ENCODE measurements at places on chromosomes 6 and 20.
A peak's percentile ranks its signal among the peaks of the same experiment; 100 is the strongest.

DNA sequence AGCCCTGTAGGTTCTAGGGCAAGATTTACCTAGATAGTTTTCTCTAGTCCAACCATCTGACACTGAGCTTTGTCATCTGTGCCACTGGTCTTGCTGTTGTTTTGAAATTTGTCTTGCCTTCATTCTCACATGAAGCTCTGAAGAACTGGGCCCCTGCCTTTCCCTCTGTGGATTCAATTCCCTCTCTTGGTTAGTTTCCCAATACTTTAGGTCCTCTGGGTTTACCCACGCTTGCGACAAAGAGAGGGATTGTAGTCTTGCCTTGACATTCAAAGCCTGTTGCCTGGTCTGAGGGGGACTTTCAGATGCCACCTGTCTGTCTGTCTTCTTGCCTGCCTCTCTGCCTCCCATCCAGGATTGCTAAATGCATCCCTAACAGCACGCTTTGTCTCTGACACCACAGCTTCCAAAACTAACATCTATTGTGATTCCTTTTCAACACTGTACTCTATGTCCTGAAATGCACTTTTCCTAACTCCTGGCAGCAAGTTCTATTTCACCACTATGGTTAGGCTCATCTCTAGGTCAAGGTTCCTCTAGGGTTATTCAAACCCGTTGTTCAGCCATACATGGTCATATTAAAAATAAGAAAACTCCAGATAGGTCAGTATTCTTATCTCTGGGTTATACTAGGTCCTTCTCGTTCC lies 25.5 kb upstream of the MANEA start:
- DNase-seq = no peak

- DNase-seq = peak; percentile 18
Observed at GRCh38 chr6:10381133-10381829, 33.6 kb downstream of the TFAP2A start.

DNA sequence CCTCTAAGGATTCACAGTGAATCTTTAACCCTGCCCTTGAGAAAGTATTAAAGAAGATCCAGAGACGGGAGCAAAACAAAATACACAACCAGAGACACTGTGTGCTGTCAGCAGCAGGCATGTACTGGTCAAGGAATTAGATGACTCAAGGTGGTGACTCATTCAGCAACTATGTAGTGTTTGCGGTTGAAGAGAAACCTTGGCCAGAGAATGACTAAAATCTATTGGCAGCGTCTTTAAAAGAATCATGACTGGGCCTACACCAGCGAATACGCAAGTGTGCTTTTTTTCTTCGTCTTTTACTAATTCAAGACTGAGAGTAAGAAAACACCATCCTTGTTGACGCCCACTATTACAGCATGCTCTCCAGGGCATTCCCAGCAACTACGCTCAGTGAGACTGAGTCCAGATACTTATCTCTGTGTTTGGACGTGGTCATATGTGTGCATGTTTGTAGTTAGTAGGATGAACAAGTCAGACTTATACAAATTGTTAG lies 72.4 kb upstream of the BACH2 start:
- peak; percentile 18 for DNase-seq

DNA sequence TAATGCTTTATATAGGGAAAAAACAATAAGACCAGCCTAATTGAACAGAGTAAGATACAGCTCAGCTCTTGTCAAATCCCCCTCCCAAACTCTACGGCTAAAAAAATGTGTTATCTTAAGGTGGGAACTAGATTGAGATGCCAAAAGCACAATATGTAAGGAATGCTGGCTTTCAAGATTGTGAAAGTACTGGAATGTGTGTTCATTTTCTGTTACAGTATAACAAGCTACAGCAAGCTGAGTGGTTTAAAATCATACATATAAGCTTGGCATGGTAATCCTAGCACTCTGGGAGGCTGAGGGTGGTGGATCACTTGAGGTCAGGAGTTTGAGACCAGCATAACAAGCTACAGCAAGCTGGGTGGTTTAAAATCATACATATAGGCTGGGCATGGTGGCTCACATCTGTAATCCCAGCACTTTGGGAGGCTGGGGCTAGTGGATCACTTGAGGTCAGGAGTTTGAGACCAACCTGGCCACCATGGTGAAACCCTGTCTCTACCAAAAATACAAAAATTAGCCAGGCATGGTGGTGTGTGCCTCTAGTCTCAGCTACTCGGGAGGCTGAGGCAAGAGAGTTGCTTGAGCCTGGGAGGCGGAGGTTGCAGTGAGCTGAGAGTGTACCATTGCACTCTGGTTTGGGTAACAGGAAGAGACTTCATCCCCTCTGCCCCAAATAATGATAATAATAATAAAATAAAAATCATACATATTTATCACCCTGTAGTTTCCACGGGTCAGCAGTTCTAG lies 297.7 kb downstream of the DOK5 start:
- no peak for DNase-seq

DNA sequence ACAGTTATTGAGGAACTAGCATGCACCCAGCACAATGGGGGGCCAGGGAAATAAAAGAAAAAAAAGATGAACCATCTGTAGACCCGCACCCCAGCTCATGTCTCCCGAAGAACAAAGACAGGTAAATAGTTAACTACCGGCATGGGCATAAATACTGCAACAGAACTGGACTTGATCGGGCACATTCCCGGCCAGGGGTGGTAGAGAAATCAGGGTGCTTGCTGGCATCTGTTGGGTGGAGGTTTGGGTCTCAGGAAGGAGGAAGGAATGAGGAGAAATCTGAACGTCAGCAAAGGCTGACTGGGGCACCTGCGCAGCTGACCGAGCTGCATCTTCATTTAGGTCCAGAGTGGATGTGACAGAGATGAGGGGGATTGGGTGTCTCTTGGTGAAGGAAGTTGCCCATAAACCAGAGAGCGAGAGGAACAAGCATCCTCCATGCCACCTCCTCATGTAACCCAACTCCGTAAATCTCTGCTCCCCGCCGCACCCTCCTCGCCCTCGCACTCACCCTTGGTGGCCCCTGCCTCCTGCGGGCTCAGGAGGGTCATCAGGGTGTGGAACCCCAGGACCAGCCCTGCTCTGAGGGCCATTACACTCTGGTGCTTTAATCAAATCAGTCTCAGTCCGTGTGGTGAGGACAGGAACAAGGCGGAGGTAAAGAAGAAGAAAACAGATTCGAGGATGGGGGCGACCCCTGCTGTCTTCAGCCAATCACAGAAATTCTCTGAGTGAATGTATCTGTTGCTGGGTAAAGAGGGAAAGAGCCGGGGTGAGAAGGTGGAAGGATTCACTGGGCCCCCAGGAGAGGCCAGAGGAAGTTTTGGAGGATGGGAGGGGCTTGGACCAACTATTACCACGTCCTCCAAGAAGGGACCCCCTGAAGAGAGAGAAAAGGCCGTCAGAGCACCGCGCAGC lies at the start of gene HLA-DOA:
Gene HLA-DOA, minus strand, starts transcription at position 648 of the 918 bp plus-strand sequence.
- peak; percentile 43 for DNase-seq

DNA sequence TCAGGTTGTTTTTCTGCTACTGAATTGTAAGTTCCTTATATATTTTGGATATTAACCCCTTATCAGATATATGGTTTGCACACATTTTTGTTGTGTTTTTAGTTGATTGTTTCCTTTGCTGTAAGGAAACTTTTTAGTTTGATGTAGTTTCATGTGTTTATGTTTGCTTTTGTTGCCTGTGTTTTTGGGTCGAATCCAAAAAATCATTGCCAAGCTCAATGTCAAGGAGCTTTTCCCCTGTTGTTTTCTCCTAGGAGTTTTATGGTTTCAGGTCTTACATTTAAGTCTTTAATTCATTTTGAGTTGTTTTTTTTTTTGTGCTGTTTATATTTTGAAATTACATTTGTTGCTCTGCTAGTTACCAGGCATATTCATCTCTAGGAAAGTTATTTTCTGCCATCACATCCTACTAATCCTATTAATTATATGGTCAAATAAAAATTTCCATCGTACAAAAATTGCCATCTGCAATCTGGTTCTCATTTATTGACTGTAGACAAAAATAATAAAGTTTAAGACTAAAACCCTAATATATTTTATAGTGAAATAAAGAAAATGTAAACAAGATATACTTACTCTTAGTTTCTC lies 103.8 kb upstream of the FAM184A start:
- no peak for DNase-seq

DNA sequence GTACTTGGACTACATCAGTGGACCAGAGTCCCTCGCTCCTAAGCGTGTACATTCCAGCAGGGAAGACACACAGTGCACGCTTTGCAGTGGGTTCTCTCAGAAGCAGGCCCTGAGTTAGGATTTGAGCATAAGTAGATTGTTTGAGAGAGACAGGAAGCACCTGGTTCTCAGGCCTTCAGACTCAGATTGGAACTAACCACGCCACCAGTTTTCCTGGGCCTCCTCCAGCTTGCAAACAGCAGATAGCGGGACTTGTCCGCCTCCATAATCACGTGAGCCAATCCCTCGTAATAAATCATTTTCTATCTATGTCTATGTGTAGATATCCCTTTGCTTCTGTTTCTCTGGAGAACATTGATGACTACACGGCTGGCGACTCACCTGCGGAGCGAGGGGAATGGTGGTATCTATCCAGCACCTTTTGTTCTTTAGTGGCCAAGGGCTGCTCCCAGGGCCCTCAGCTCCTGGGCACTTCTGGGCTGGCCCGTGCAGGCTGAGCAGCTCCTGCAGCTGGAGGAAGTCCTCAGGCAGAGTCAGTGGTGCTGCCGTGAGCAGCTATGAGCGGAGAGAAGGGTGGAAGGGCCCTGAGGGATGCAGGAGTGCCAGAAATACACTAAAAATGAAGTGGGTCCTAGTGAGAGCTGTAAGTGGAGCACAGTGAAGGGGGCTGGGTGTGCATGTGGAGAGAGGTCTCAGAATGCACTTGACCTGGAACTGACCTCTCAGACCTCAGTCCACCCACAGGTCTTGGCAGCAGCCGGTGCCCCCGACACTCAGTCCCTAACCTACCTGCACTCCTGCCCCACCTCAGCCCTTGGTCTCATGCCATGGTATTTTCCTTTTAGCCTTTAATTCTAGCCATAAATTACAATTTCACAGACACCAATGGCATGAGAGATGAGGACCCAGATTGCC lies 76.9 kb downstream of the STK35 start:
- DNase-seq = no peak

- no peak for DNase-seq
Observed at GRCh38 chr6:39882531-39882899, 51.7 kb downstream of the MOCS1 start.

DNA sequence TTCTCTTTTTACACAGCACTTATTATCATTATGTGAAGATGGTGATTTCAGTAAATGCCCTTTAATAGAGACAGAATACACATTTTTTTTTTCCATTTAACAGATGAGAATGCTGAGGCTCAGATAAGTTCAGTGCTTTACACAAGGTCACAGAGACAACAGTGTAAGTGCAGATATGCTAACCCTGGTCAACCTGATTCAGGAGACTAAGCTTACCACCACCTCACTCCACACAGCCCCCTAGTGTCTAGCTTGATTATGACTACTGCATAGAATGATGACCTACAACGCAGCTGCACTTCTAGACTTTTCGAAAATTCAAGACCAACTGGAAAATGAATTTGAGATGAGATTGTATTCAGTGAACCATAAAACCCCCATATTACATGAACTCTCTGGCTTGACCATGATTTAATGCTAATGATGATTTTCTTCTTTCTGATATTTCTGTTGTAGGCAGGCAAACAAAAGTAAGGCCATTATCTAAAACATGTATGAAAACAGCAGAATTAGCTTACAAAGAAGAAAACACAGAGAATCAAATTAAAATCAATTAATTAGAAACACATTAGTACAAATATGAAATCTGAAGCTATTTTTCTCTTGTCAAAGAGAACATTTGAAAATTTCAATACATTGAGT lies 212.1 kb upstream of the PHACTR1 start:
- DNase-seq = peak; percentile 6

GRCh38 chr6:142850679-142851423 lies 94.1 kb downstream of the HIVEP2 start:
- DNase-seq = peak; percentile 61

DNA sequence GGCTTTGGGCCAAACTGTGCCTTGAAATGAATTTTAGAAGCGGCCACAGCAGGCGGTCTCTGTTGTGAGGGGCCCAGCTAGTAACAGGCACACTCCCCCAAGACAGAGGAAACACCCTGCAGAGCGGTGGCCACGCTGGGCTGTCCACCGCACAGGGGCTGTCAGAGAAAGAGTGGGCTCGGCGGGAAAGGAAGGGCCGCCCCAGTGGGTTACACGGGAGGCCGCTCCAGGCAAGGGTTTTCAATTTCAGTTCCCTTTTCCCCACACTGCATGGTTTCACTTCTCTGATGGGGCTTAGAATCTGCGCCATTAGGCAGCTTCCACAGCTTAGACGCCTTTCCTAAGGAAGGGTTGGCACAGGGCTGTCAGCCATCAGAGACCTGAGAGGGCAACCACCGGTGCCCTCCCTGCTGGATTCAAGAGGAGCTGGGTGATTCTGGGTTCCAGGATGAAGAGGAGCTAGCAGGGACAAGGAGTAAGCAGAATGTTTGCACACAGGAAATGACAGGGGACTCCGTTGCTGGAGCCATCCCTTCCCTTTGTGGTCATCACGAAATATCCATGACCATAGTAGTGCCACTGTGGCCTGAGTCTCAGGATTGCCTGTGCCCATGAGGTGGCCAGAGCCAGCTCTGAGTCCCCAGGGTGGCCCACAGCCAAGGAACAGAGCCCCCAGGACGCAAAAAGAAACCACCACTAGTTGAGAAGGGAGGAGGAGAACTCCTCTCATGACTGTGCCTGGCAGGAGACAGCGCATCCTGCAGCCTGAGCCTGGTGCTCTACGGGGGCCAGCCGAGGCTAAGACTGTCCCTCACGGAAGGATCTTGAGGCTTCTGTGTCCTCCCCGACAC lies 282.7 kb downstream of the NRN1 start:
- no peak for DNase-seq

DNA sequence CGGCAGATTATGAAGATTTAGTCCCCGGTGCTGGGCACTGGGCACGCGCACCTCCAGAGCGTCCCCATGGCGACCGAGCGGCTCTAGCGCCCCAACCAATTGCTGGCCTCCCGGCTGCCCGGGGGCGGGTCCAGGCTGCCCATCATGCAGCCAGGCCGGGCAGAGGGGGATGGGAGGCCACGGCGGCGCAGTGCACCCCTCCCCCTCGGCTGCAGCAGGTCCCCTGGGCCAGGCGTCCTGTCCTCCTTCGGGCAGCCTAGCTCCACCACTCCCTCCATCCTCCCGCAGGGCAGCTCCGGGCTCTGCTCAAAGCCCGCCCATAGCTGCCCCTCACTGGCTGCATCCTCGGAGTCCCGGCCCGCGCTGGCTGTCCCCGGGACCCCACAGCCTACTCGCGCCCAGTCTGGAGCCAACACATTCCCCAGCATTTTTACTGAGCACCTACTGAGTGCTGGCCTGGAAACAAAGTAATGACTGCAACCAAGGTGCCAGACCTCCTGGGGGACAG lies 99.4 kb downstream of the ASXL1 start:
- no peak for DNase-seq
